ENCODE measurements at places on chromosomes 5 and 9.

GRCh38 chr9:92795000-92795399, 30.4 kb upstream of the BICD2 start:
- DNase-seq: no peak

GRCh38 chr9:70485273-70485858, 70.9 kb upstream of the KLF9 start:
- DNase-seq: no peak

- DNase-seq: no peak
Measured at GRCh38 chr9:116390303-116391228, 237.0 kb downstream of the PAPPA start.

DNA sequence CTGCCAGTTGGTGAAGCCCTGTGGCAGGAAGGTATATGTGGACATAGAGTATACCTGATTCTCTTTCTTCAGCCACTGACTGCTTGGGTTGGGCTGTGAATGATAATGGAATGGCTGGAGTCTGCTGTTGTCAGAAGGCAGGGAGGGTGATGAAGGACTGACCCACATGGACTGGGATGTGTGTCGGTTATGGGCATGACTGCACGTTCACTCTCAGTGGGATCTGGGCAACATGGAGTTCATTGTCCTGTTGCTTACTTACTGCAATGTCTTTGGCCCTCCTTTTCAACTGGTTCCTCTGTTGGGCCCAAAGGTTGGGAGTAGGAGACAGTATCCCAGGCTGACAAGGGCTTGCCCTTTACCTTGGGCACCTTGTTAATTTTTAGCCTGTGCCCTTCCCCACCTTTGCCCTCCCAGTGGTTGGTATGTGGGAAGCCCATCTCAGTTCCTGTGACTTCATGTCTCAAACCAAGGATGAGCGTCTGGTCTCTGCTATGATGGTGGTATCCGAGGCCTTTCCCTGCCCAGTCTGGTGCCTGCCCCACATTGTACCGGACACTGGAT, 34.6 kb downstream of the FAXDC2 start:
- no peak for DNase-seq

DNA sequence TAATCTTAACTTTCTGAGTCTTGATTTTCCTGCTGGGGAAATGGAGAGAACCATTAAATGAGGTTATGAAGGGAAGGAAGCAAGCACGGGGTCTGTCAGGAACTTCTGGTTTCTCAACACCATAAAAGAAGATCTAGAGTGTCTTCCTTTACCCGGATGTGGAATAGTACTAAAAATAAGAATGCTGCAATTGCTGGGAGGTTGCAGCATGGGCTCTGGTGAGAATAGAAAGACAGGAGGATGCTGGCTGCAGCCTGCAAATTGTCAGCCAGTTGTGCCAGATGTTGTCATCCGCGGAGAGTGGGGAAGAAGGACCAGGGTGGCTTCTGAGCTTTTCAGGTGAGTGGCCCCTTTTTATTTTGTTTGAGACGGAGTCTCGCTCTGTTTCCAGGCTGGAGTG, 69.3 kb upstream of the STC2 start:
- DNase-seq: no peak

DNA sequence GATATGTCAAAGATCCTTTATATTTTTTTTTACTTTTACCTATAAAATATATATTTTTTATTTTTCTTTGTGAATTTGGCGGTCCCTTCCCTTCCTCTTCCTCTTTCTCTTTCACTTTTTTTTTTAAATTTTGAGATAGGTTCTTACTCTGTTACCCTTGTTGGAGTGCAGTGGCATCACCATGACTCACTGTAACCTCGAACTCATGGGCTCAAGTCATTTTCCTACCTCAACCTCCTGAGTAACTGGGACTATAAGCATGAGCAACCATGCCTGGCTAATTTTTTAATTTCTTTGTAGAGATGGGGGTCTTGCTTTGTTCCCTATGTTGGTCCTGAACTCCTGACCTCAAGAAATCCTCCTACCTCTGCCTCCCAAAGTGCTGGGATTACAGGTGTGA, 258.0 kb upstream of the CLINT1 start:
- no peak for DNase-seq

- no peak for DNase-seq
Measured at GRCh38 chr9:71703172-71703872, 65.0 kb downstream of the CEMIP2 start.

DNA sequence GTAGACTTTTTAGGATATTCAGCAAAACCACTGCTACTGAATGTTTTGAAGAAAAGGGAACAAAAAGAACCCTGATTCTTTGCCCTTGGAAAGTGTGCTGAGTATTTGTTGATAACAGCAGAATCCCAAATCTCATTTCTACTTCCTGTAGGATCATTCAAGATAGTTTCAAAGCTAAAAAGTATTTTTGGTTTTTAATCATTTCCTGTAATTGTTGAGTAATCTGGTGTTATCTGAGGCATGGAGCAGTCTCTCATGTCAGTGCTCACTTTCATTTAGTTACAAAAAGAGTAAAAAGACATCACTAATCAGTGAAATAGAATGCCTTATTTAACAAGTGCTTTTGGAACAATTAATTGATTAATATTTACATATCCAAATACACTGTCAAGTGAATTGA, 56.1 kb downstream of the ITGA2 start:
- DNase-seq: no peak

DNA sequence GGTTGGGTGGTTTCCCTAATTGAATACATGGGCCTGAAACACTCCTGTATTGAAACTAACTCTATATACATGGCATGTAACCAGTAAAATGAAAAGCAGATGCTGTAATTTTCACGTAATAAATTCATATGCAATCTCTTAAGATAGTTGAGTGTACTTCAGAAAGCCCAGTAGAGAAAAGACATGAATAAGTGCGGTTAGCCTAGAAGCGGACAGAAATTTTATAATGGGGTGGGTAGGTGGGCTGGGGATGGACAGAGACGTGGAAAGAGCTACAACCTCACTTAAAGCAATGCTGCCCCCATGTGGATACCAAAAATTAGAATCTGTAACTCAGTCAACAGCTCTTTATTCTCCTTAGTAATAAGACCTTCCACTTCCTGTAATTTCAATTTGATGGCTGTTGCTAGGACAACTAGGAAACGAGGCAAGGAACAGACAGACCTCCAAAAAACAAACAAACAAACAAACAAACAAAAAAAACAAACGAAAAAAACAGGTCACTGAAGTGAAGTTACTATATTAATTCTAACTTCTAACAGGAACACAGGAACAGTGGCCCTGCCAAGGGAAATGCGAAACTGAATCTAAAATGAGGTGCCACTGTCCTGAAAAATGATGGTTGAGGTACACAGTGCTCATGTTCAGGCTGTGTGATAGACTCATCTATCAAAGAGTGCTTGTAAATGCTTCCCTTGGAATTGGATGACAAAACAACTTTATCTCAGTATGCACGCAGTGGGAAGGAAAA, 103.4 kb upstream of the GNA14 start:
- DNase-seq: peak; percentile 17

DNA sequence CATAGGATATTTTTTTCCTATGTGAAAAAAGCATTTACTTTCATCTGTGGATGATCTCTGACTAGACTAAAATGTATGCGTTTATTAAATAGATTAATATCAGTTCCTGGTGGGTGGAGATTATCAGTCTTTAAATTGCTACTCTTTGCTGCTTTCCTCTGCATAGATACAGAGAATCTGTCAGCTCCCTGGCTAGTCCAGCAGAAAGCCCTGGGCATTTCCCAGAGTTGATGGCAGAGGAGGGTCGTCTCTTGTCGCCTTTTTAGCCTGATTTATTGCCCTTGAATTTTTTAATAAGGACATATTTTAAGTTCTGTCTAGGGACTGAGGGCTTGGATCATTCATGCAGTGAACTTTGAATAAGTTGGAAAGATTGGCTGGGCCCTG, 165.5 kb downstream of the CD180 start:
- no peak for DNase-seq

DNA sequence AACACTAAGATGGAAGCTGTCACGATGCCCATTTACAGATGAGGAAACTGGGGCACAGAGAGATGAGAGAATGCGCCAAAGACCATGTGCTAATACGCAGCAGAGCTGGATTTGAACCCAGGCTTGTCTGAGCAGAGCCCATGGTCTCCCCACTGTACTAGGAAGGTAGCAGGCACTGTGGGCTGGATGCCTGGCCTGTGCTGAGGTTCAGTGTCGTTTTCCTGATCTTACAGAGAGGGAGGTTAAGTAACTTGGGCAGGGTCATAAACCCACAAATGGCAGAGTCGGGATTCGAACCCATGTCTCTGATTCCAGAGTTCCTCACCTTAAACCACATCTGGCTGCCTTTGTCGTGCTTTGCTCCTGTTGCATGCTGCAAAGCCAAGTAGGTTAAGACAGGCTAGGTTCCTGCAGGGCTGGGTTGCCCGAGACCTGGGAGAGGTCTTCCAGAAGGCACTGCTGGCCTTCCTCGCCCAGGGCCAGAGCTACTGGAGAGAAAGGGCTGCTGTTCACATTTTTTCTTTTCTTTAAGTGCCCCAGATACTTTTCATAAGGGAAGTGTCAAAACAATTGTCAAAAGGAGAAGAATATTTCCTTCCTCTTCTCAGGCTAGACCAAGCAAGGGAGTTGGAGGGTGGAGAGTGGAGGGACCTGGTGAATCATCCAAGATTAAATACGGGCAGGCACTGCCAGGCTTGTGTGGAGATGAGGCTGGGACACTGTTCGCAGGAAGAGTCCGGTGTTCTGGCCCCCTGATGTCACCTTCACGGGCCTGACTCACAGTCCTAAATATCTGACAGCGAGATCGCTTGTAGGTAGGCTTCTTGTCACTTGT, 3.2 kb downstream of the NEK6 start:
- DNase-seq: no peak

DNA sequence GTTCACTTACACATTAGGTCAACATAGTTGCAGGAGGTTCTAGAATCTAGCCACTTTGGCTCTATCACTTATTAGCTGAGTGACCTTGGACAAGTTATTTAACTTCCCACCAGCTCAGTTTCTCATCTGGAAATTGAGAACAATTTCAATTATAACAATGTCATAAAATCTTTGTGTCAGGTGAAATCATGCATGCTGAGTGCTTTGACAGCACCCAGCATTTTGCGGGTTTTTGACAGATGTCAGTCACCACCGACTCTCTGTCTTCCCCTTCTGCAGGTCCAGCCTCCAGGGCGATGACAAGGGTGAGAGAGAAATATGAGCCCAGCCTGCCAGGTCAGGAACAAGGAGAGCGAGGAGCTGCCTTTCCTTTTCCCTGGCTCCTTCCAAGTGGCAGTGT, 107.1 kb upstream of the TAS2R1 start:
- DNase-seq: no peak

GRCh38 chr5:37838152-37838932, 1.5 kb downstream of the GDNF start:
- DNase-seq: peak; percentile 13

- no peak for DNase-seq
Measured at GRCh38 chr9:27851858-27852257, 278.6 kb upstream of the C9orf72 start.

- no peak for DNase-seq
Measured at GRCh38 chr9:87199278-87199677, 252.0 kb upstream of the GAS1 start.

- DNase-seq: no peak
Measured at GRCh38 chr9:36125062-36125855, 11.3 kb upstream of the GLIPR2 start.

GRCh38 chr5:50958852-50959457, 292.5 kb downstream of the PARP8 start:
- no peak for DNase-seq

- no peak for DNase-seq
Measured at GRCh38 chr9:125049212-125050049, 93.9 kb downstream of the SCAI start.

DNA sequence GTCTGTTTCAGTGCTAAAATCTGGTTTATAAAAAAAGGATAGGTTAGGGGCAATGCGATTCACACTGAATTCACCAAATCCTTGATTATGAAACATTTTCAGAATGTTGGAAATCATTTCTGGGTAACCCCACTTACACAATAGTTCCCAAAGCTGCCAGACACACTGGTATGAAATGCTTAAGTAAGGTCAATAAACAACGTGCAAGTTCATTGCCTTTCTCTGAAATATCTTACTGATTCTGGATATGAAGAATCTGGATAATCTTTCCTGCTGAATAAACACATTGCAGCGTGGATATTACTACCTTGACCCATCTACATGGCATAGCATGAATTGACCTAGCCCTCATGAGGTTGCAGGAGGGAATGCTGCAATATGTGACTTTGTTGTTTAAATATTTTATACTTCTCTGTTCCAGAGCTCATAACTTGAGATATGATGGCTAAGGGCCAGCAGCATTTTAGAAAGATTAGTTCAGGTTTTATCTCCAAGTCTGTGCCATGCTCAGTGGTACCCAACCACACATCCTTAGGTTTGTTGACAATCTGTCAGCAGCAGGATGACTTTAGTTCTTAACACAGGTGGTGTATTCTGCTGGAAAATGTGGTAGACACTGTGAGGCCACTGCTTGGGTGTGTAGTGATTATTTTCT, 121.0 kb downstream of the NREP start:
- no peak for DNase-seq

DNA sequence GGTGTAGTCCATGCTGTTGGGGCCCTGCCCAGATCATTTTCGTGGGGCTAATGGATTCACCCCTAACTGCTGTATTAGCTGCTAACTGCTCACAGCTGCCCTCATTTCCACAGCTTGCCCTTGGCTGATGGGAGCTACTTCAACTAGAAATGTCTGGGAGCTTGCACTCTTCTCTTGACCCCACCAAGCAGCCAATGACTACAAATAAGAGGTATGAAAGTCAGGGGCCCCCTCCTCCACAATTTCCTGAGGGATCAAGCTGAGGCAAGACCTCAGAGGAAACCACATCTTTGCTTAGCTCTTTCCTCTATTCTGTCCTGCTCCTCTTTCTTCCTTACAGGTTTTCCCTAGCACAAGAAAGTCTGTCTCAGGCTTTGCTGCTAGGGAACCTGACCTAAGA, 397.5 kb downstream of the MLLT3 start:
- no peak for DNase-seq

GRCh38 chr5:175821790-175822211, 49.6 kb upstream of the CPLX2 start:
- peak; percentile 21 for DNase-seq

GRCh38 chr9:136494012-136494411, 11.2 kb upstream of the SEC16A start:
- DNase-seq: no peak

- no peak for DNase-seq
Measured at GRCh38 chr9:121261107-121261460, 6.9 kb upstream of the GSN start.

DNA sequence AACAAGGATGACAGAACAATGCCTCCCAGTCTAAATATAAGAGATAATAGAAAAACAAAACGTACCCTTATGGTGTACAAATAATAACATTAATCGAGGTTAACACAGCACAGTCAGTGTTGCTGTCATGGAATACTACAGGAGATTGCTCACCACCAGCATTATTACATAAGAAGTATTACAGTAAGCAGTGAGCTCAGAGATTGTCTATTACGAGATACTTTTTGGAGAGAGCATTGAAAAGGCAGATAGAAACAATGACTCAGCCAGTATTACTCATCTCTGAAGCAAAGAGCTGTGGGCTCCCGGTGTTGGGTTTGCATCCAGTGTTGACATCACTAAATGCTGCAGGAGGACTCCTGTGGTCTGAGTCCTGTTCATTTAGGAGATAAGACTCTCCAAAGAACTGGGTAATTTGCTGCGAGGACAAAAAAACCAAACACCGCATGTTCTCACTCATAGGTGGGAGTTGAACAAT, 191.9 kb upstream of the SEMA6A start:
- no peak for DNase-seq

All from stimulated activated naive CD8-positive, alpha-beta T cell treated with anti-CD3 and anti-CD28 coated beads, Interleukin-15, Interleukin-2, amounts not matched to agents 100 U/mL and 50 U/mL, for 24 hours (primary cell).